ENCODE measurements at places on chromosomes 5 and 9. TPM values are rescaled to one million over a fixed set of nuclear protein-coding genes. Genes with fewer than 3 reads are reported as not detected.

DNA sequence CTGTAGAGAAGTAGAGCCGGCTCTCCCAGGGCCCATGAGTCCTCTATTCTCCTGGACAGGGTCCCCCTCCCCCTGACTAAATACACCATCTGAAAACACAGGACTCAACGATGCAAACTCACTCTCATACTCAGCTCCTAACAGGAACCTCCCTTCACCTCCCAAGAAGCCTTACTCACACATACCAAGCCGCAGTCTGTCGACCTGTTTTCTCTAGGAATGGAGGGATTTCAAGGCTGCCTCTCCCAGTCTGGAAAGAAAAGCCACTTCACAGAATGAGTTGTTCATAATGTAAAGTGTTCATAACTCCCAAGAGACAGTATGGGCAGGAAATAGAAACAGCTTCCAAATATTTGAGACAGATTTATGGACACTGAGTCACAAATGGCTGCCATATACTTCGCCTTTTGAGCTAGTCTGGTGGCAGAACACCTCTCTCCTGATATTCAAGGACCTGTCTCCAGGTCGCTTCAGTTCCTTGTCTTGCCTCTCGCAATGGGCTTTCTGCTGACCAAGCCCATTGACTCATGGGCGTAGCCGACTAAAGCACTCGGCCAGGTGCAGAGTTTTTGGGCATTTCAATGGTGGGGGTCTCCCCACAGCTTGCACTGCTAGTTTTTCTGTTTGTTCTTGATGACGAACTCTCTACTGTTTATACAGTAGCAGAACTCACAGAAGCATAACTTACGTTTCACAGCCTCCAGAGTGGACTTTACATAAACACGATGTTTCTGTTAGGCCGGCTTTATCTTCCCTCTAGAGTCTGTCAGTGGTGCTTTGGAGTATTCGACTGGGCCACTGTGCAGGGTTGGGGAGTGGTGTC lies 25.0 kb upstream of the IL17B start:
- DNase-seq = no peak

DNA sequence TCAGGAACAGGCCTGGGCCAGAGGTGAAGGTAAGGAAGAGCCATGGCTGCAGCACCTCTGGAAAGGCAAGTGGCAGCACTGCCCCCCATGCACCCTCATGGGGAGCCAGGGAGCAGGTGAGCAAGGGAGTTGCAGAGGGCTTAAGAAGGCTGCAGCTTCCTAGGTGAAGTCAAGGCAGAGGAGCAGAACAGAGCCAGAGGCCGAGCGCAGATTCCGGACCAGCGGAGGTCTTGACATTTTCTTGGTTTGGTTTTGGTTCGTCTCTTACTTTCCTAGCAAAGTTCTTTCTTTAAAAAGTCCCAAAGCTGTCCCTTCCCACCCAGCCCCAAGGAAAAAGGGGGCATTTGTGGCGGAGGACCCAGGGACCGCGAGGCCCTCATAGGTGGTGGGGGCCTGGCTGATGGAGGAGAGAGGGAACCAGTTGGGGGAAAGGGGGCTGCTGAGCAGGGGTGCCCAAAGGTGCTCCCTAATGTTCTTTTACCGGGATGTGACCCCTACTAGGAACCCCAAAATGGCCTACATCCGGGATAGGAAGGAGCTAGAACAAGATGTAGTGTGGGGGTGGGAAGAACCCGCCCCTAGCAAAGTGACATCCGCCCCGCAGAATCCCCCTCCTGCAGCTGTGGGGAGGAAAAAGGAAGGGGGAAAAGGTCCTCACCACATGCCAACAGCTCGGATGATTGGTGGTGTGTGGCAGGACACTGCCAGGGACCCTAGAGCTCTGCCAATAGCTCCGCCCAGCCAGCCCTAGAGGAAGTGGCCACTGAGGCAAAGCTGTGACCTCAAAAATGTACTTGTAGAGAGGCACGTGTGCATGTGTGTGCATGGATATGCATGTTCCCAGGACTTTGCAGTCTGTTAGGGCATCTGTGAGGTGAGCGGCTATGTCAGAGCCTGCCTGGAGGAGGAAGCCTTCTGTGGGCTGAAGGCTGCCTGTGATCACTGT lies 914 bp upstream of the CD72 start:
- DNase-seq = no peak

The CDH18 gene
- not detected for total RNA-seq

DNA sequence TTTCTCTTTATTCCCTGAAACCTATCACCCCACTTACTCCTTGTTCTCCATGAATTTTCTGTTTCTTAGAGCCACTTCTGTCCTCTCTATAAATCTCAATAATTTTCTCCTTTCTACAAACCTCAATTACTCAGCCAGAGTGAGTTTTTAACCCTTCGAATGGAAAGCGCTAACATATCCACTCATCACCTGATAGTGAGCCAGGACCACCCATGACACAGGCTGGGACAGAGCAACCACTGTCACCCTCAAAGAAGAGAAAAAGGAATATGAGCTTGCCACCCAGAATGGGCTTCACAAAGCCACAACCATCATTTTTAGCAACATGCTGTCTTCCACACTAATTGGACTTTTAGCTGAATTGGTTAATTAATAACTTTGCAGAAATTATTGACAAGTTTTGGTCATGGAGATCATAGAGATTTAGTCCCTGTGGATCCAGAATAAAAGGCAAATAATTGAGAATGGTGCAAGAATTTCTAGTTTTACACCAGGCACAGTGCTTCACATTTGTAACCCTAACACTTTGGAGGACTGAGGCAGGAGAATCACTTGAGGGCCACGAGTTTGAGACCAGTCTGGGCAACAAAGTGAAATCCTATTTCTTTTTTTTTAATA lies 32.1 kb upstream of the SELENOP start:
- no peak for DNase-seq

- DNase-seq = no peak
Observed at GRCh38 chr5:59684388-59685190, 208.9 kb downstream of the PDE4D start.

GRCh38 chr9:95607507-95607906 lies 90.7 kb upstream of the PTCH1 start:
- no peak for DNase-seq

DNA sequence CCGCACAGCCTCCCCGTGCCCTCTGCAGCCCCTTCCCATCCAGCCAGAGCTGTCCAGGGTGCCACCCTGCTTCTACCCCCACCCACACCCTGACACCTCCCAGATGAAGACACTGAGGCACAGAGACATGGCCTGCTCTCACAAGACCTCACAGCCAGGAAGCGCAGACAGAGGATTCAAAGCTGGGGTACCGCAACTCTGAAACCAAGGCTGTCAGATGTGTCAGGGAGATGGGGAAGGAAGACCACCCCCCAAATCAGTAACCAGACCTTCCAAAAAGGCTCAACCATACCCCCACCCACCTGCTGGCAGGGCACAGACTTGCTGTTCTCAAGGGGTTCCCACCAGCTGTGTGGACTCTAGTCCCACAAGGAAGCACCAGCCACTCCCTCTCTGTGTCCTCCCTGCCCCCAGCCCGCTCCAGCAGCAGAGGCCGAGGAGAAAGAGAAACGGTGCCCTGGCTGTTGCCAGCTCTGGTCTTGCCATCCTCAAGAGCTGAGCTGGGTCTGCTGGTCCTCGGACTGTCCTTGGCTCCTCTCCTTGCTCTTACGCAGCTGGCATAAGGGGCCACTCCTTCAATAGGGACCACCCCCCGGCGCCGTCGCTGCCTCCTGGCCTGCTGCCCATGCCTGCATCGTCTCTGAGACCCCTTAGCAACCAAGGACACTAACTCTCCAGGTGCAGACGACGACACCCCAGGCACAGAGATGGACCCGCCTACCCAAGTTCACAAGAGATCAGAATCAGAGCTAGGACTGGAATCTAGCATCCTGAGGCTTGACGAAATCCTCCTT lies 699 bp downstream of the AKNA start:
- no peak for DNase-seq

Measured in activated T-cell treated with anti-CD3 and anti-CD28 coated beads, Interleukin-2, amount 50 U/mL, for 4 hours (primary cell).